ENCODE measurements at places on chromosomes 1 and 21.

DNA sequence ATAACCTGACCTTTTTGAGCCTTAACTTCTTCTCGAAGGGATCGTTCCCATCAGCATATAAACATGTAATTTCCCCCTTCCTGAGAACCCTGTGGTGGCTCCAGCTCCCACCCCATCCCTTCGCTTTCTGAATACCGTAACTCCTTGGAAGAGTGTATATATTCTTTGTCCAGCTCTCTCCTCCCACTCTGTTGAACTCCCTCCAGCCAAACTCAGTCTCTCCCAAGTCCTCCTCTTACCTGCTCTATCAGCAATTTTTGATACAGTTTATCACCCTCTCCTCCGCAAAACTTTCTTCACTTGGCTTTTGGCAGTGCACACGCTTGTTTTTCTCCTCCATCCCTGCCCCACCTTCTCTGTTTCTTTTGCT, 109.9 kb upstream of the SLC25A33 start:
- DNase-seq = no peak

DNA sequence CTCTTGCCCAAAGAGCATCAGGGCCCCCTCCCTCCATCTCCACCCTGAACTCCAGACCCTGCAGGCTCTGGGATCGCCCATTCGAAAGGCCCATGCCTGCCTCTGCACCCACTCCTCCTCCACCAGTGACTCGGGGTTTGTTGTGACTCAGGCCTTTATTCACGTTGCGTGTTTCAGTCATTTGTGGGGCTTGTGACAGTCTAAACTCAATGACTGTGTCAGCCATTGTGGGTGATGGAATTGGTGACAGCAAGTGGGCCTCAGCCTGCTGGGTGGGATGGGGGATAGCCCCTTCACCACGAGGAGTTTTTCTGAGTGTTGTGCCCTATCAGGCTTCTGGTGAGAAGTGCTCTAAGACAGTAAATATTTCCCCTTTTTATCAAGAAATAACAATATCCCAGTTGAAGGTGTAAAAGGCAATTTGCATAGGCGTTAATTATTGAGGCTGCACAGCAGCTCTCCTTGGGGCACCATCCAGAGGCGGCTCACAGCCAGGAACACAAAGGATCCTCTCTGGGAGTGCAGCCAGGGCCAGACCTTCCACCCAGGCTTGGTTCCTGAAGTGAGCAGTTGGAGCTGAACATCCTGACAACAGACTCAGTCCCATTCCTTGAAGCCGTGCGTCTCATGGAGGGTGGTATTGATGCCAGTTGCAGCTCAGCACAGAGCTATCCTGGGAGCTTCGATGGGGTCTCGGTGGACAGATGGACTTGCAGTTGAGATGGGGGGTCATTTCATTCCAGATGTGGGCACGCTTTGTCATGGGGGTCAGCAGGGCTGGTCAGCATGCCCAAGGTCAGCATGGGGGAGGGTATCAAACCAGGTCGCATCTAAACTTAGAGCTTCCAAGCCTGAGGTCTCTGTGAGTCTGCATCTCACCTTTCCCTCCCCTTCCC, 135.6 kb upstream of the CACNA1E start:
- no peak for DNase-seq

DNA sequence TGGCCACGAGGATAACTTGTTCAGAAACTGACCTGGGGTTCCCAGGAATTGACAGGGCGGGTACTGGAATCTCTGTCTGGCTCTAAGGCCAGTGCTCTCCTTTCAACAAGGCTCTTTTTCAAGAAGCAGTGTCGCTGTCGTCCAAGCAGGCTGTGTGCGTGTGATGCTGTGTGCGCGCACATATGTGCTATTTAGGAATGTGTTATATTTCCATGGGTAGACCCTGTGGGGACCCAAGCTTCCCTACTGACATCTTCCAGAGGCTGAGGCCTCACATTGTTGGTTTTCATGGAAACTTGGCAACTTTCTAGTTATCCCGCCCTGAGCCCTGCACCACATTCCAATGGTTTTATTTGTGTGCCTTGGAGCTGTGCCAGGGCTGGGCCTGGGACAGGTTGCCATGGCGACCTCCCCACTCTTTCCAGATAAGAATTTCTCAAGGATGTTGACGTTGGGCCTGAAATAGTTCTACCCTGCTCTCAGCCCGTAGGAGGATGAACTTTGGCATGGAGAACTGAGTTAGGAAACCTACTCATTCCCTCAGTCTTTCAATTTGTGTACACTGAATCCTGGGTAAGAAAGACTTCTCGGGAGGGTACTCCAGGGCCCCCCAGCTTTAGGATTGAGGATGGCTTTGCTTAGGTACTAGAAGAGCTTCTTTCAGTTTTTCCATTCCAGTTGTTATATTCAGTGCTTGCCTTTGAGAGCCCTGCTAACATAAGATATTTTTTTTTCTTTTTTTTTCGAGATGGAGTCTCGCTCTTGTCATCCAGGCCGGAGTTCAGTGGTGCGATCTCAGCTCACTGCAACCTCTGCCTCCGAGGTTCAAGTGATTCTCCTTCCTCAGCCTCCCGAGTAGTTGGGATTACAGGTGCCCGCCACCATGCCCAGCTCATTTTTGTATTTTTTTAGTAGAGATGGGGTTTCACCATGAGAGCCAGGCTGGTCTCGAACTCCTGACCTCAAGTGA, 38.8 kb upstream of the SRSF10 start:
- DNase-seq = peak; percentile 33

- DNase-seq = no peak
These were observed 107.6 kb downstream of the CCDC185 start for GRCh38 chr1:223500560-223501425.

DNA sequence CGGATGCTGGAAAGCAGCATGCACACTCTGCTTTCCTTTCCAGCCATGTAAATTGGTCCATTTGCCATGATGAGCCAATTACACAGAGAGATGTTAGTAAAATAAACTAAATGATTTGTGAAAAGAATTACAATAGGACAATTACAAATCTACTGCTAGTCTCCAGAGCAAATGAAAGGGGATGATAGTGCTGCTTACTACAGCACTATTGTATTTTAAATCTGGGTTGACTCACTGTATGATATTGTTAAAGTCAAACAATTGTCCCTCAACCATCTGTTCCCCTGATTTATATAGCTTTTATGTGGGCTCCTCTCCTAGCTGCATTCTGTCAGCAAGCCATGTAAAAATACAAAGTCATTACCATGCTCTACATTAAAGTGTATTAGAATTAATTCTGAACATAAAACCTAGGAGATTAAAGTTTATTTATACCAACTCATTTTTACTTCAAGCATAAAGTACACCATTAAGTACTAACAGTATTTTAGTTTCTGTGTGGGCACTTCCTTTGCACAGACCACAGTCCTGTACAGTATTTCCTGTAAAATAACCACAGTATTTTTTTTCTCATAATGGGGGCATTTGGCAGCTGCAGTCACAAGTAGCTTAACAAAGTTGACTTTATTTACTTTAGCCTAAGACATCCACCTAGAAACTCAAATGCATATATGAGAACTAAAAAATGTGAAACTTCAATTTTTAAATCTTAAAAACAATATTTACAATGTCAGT, 135.8 kb downstream of the VAV3 start:
- no peak for DNase-seq

GRCh38 chr1:213613549-213613948, 374.2 kb upstream of the PROX1 start:
- DNase-seq = no peak

GRCh38 chr1:212366901-212367300, 47.8 kb downstream of the PACC1 start:
- no peak for DNase-seq

GRCh38 chr1:118254001-118254400, 69.0 kb upstream of the SPAG17 start:
- no peak for DNase-seq

DNA sequence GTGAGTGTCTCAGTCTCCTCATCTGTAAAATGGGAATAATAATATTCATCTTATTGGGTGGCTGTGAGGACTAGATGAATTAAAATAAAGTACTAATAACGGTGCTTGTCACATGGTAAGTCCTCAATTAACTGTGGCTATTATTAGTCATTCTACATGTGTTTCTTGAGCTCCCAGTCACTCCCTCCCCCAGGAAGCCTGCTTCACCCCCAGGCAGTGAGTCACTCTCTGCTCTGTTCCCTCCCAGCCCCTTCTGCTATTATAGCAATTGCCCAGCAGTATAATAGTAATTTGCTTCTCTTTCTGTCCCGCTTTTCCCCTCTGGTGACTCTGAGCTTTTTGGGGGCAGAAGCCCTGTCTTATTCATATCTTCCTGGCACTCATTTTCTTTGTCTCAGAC, 102.0 kb downstream of the BEND5 start:
- peak; percentile 73 for DNase-seq

DNA sequence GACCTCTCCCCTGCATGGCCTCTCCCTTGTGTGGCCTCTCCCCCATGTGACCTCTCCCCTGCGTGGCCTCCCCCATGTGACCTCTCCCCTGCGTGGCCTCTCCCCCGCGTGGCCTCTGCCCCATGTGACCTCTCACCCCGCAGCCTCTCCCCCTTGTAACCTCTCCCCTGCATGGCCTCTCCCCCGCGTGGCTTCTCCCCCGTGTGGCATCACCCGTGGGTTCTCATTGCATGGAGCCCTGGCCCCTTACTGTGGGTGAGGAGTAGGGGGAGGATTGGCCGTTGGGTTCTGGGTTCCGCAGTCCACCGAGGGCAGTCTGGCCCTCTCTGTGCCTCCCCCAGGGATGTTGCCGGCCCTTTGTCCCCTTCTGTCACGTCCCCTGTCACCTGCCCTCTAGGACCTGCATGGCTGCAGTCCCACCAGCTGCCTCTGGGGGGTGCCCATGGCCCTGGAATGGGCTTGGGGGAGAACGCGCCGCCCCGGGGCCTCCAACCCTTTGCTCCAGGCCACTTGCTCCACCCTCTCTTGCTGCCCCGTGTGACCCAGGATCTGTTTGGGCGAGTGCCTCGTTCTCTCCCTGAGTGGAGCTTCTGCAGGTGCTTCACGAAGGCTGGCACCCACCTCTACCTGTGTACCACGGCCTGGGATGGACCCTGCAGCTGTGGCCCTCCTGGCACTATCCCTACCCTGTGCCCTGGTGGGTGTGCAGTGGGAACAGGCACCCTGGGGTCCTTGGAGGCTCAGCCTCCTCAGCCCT, 21.3 kb downstream of the RRP1 start:
- DNase-seq = peak; percentile 37

DNA sequence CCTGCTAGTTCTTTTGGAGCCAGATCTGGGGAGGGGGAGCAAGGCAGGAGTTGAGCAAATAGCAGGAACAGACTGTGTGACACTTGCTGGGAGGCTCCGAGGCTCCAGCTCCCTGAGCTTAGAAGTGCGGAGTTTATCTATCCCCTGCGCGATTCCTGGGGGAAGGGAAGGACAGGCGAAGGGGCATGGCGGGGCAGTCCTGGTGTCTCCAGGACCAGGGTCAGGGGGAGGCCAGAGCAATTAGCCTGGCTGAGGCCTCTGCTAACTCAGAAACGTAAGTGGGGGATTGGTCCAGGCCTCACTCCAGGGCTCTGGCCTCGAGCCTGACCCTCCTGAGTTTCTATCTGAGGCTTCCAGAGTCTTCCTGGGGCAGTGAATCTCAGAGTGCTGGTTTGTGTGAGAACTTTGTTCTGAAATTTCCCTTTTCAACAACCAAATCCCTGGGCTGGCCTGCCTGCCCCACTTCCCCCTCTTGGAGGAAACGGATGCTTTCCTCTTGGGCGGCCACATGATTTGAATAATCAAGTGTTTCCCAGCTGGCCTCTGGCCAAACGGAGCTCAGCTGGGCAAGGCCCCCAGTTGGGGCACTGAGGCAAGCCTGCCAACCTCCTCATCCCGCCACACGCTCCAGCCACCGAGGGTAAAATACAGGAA, 15.6 kb downstream of the ALPL start:
- DNase-seq = peak; percentile 28

DNA sequence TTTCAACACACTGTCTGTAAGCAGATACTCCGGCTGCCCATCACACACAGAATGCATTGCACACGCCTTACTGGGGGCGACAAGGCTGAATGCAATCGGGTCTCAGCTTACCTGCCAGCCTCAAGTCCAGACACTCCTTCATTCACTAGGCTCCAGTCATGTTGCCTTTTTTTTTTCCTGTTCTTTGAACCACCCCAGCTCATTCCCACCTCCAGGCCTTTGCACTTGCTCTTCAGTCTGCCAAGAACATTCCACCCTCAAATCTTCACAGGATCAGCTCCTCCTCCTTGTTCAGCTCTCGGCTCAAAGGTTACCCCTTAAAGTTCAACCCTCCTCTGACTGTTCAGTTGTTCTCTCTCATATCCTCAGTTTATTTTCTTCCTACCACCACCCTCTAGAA, 181.9 kb upstream of the ESRRG start:
- no peak for DNase-seq

DNA sequence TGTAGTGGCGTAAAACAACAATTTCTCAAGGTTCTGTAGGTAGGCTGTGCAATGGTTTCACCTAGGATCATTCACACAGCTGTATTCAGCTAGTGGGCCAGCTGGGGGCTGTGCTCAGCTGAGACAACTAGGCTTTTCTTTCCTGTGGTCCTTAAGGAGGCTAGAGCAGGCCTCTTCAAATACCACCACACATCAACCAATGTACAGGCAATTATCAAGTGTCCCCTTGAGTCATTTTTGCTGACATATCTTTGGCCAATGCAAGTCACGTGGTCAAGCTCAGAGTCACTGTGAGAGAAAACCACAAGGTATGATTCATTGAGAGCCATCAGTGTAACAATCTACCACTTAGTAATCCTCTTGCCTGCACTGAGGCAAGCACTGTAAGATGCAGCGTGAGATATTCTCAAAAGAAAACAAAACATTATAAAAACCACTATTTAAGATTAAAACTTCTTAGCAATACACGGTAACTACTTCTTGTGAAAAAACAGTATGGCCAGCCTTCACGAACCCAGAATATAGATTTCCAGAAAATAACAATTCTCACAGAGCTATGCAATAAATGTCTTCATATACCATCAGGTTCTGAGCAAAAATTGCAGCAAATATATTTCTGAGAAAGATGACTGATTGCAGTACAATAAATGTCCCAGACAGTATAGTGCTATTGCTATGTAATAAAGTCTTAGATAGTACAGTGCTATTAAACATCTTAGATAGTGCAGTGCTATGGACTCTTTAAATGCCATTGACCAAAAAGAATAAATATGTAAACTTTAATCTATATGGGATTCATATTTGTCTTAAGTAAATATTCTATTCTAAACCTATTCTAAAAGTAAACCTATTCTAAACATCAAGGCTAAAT, 55.3 kb downstream of the NME7 start:
- DNase-seq = no peak

- no peak for DNase-seq
These were observed 39.7 kb downstream of the CAPZB start for GRCh38 chr1:19445417-19446342.

DNA sequence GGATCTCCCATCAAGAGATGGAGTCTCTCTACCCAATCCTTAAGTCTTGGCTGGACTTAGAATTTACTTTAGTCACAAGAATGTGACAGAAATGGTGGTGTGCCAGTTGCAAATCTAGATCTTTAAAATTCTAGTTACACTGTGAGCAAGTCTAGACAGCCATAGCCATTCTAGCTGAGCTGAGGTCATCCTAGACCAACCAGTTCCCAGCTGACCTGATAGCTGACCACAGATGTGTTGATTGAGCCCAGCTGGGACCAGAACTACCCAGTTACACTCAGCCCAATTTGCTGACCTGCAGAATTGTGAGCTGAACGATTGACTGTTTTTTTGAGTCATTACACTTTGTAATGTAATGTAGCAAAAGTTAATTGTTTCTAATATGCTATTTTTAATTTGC, 251.8 kb downstream of the ADGRL2 start:
- DNase-seq = no peak

GRCh38 chr1:7380712-7381111, 390.4 kb upstream of the VAMP3 start:
- DNase-seq = no peak

GRCh38 chr1:87044840-87045239, 130.4 kb downstream of the HS2ST1 start:
- DNase-seq = no peak
